ENCODE measurements at places on chromosomes 7 and 10.

GRCh38 chr7:112669306-112669705 lies 120.9 kb downstream of the TMEM168 start:
- DNase-seq: no peak

GRCh38 chr10:93495654-93496321 lies 624 bp upstream of the CEP55 start:
- DNase-seq: no peak

DNA sequence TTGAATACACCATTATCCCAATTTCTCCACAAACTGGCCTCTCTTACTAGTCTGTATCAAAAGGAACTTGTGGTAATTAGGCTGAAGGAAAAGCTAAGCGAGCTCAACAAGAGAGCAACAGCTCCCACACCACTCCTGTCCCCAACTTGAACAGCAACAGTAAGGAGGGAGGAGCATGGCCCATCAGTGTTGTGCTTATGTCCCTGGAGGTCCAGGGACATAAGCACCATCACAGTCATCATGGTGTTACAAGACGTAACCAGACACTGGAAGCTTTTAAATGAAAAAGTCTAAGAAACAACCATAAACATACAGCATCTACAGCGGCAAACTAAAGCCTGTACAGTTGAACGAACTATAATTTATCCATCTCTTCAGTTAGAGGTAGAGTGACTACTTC lies 989 bp downstream of the ERLIN1 start:
- DNase-seq: no peak

DNA sequence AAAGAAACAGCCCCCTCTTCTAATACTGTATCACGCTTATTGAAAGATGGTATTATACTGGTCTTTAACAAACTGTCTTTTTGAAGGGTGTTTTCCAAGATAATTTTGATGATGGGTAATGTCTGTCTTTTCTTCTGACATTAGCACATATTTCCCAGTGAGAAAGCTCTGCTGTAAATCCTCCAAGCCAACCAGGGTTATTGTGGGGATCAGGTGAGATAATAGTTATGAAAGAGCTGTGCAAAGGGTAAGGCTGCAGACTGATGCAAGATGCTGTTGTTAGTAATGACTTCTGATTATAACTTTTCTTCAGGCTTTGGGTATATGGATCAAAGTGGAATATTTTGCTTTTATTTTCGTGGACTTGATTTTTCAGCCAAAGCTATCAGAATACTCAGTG lies 581.7 kb downstream of the REEP3 start:
- DNase-seq: no peak

DNA sequence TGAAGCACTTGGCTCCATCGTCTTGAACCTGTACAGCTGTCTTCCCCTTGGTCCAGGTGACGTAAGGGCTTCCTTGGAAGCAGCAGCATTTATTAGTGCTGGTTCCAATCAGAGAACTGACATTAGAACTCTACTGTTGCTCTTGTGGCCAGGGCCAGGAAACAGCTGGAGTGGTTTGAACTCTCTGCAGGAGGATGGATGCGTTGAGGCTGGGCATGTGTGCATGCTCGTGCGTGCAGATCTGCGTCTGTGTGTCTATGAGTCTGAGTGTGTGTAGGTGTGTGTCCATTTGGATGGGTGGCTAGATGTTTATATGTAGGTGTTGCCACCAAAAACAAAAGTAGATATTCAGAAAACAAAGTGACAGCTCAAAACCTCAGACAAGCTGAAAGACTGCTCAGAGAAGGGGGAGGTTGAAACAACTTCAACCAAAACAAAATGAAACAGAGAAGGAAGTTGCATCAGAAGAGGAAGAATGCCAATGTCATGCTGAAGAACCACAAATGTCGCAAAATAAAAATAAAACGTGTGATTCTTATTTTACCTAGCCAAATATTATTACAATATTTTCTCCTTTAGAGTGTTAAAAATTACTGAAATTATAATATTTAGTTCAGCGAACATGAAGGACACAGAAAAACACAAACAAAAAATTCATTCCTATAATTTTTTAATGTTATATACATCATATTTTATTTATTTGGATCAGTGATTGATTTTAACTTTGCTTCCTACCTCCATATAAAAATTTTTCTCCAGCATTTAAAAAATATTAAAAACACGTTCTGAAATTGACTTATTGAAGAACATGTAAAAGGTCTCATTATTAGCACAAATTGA lies 96.1 kb upstream of the MKLN1 start:
- no peak for DNase-seq

DNA sequence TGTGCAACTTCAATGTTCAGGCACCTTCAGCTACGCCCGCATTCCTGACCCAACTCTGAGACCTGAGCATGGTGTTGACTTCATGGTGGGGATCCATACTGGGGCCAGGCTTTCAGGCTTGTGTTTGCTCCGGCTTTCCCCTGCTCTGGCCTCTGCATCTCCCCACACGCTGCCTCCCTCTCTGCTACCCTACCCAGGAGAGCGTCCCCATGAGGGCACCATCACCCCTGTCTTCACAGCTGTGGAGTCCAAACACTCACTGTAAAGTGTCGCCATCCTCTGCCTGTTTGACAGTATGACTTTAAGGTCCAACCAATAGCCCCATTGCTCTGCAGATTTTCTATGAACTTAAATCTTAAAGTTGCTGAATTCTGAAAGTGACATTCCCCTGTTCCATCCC lies 199.0 kb upstream of the GRB10 start:
- no peak for DNase-seq

GRCh38 chr10:70815504-70816219 lies at the start of gene SGPL1:
Gene SGPL1, plus strand, starts transcription at chr10:70815948. Its CDS starts 906 bp downstream, at chr10:70816854.
- peak; percentile 62 for DNase-seq

DNA sequence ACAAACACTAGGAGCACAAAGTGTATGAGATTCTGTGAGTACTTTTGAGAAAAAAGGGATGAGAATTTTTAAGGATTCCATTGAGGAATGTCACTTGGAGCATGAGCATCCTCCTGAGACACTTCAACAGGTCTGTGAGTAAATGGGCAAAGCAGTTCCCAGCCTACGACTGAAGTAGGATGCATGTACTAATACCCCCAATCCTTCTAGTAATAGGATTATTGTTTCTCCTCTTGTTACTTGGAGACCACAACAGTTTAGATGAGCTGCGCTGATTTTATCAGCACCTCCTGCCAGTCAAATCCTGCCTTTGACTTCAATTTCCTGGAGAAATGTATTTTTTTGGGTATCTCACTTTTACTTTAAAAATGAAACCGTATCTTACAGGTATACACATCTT lies 820 bp downstream of the BBS9 start:
- no peak for DNase-seq

DNA sequence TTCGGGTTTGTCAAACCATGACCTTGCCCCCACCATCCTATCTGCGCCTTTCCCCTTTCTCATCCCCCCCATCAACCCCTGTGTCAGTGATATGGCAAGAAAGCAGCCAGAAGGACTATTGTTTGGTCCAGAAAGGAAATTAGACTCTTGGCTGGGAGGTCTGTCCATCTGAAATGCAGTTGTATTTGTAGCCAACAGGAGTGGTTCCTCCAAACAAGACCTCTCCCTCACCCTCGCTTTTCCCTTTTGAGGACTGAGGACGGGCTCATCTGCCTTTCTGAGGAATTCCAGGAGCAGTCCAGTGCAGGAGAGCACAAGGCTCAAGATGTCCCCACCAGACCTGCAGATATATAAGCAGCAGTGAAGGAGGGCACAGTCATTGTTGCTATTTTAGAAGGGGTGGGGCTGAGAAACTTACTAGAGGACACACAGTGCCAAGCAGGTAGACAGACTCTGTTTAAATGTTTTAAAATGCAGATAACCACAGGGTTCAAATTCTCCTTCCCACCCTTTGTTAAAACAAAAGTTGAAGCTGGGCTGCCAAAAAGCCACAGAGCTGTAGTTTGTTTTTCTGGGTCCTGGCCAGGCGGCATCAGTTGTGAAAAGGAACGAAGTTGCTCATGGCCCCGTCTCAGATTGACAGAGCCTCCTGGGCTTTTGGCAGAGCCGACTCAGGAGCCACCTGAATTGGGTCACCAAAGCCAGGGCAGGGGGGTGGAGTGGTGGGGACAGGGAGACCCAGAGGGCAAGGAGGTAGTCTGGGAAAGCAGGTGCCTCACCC lies 37.3 kb downstream of the CYP17A1 start:
- no peak for DNase-seq

- no peak for DNase-seq
Observed at GRCh38 chr10:9068003-9068402, 1013.5 kb downstream of the GATA3 start.

DNA sequence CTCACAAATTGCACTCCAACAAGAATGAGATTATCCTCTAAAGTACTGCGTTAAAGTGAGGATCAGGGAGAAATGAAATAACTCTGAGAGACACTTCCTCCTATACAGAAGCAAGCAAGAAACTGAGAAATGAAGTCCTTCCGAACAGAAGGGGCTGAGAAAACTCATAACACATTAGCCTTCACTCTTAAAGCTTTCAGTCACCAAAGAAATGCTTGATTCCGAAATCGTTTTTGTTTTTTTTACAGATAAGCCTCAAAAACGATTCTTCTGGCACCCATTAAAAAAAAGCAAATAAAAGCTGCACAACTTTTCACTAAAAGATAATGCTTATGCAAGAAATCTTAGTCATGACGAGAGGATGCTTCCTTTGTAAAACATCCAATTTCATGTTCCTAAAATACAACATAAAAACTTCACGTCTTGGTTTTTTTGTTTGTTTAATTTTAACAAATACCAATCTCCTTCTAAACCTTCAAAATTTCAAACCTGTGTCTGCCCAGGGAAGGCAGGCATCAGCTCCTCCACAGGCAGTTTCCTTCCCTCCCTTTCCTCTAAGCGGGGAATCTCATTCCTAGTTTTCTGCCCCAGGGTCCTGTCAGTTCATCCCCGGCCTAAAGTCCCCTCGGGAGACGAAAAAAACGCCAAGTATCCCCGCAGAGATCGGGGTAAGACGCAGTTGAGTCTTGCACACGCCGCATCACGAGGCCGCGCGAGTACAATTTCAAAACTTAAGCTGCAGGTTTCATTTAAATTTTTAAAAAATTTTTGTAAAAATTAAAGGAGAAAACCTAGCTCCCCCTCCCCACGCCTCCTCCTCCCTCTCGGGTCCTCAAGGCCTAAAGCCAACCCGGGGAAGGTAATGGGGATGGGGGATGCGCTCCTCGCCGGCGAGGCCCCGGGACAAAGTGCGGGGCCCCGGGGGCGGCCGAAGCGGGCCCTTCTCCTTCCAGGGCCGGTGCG lies 1.1 kb downstream of the BAZ1B start:
- DNase-seq: no peak

GRCh38 chr7:101506531-101506930 lies 122.6 kb downstream of the MYL10 start:
- DNase-seq: no peak

DNA sequence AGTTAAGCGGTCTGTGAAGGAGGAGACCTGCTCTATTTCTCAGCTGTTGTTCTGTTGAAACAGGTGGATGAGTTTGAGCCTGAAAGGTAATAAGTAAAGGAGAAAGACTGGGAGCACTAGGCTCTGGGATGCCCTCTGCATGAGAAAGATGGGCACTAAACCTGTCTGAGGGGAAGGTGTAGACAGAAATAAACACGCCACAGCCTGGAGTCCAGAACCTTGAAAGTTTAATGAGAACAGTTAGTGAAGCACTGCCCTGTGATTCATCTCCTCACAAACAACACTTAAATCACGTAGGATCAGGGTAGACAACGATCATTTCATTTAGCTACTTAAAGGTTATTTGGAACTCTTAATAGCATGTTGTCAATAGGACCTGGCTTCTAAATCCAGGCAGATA lies 193.1 kb downstream of the PHTF2 start:
- DNase-seq: no peak

DNA sequence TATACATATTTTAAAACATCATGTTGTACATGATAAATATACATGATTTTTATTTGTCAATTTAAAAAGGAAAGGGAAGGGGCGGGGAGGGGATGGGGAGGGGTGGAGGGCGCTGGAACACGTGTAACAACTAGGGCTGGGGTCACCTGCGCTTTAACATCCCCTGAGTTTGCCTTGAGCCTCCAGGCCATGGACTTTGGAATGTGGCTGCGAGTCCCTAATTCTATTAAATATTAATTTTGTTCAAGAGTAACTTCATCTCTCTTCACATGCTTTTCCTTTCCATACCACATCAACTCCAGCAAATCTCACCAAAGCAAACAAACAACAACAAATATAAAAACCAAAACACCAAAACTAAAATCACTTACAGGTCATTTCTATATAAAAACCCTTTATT lies 10.6 kb downstream of the IFIT5 start:
- DNase-seq: no peak

DNA sequence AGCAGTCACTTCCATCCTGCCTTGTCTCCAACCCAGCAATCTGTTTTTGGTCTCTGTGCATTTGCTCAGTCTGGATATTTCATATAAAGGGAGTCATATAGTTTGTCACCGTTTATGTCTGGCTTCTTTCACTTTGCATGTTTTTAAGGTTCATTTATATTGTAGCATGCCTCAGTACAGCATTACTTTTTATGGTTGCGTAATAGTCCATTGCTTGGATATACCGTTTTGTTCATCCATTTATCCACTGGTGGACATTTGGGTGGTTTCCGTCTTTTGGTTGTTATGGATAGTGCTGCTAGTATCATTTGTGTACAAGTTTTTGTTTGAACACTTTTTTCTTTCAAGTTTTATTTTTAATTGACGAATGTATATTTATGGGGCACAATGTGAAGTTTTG lies 18.2 kb downstream of the TBC1D12 start:
- DNase-seq: no peak

DNA sequence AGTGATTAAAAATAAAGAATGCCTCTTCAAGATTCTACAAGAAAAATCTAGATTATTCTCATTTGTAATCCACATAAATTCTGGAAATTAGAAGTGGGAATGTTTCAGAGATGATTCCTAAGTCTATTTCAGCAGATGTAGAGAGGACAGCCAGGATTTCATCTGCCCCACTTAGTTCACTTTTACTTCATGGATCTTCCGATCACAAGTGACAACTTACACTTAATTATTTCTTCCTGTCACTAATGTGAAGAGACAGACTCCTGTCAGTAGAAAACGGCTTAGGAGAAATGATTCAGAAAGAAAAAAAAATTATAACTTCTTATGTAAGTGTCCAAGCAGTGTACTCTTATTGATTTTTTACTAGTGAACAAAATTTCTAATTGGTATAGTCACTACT lies 368.2 kb upstream of the SMIM30 start:
- no peak for DNase-seq

DNA sequence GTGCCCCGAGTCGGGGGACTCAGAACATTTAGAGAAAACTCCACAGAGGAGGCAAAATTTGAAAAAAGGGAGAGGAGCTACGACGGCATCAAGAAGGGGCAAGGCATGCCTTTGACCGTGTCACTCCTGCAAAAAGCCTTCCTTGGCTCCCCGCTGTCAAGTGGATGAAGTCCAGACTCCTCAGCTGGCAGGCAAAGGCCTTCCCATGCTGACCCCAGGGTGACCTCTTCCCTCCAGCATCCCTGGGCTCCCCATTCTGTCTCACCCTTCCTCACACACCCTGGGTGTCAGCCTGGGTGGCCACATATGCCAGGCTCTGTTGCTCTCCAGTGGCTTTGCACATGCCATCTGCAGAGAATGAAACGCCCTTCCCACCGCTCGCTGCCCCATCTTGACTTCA lies 88.4 kb upstream of the ZMIZ1 start:
- DNase-seq: no peak
